ENCODE measurements at places on chromosomes 13 and 19.

DNA sequence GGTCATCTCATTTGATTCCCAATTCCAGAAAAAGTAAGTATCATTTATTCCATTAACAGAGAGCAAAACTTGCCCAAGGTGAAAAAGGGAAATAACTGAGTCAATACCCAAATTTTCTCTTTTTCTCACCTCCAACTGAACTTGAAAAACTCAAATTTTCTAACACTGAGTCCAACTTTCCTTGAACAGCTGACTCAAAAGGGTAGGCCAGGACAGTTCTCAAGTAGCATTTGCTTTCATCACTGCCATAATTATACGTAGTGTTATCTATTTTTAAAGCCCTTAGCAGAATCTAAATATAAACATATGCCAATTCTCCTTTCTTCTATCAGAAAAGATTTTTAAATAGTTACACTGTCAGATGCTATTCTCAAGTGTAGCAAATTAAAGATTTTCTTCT, 3.5 kb downstream of the N4BP2L2 start:
- no peak for DNase-seq

DNA sequence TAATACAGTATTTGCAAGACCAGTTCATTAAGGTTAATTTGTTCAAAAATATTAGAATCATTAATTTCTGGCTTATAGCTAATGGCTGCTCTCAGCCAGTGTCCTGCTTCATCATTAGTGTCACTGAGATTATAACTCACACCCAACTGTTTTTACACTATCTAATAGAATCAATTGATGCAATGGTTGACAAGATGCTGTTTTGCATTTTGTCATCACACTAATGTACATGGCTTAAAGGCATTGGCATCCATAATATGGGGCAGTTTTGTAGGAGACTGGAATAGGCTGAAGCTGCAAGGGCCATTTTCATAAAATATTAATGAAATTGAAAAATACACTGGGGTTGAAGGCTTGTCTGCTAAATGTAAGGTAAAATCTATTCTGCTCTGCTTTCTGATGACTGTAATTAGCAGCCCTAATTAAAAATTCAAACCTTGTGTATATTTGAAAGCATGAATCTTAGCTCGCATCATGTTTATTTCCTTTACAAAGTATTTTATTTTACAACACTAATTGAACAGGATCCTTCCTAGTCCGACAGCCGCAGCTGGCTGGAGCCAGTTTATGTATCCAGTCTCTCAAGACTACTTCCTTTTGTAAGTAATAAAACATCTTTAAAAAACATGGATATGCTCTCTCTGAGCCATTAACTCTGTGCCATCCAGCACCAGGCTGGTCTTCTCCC, 296.7 kb downstream of the POU4F1 start:
- DNase-seq = no peak

DNA sequence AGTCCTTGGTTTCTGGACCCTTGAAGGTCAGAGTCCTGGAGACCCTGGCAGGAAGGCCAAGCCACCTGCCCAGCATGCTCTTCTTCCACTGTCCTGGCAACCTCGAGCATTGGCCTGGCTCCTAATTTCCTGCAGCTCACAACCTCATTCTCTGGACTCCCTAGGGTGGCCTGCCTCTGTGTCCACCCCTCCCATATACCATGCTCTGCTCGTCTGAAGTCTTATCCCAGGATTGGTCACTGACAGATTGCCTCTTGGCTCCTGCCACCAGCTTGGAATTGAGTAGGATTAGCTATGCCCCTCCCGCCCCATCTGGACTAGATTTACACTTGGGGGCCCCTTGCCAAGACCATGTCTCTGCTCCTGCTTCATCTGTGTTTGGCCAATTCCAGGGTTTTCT, 17.1 kb upstream of the WASF3 start:
- DNase-seq = no peak

DNA sequence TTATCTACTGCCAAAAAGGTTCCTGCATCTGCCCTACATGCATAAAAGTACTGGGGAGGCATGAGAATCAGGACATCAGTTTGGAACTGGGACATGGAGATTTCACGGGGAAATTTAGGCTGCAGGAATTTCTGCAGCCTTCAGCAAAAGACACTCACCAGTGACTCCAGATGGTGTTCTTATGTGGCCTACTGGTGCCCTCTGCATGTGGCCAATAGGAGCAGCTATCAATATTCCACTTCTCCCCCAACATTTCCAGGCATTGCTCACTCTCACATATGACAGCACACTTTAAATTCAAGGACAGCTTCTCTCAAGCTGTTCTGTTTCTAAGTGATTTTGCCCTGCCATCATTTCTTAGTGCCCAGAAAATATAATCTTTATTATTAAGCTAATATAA, 570.5 kb upstream of the ARGLU1 start:
- no peak for DNase-seq

DNA sequence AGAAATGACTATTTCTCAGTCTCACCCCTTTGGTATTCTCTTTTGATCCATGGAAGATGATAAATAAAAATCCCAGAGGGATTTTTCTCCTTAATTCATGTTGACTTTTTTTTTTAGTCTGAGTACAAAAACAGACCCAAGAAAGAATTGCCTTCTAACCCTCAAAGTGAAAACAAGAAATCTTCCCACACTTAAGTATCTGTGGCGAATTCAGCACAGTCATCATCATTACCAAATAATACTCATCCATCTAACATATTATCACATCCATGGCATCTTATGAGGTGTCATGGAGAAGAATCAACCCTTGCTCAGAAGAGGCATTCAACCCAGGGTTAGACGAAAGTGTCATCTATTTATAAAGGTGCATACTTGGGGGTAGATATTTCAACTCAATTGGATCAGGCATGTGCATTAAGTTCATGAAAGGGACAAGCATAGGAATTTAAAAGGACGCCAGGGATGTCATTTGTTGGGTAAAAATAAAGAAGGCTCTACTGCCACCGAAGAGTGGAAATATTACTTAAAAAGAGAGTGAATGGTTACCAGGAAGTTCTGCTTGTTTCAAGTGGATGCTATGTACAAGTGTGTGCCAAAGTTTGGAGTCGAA, 101.9 kb downstream of the FLT1 start:
- DNase-seq = no peak

DNA sequence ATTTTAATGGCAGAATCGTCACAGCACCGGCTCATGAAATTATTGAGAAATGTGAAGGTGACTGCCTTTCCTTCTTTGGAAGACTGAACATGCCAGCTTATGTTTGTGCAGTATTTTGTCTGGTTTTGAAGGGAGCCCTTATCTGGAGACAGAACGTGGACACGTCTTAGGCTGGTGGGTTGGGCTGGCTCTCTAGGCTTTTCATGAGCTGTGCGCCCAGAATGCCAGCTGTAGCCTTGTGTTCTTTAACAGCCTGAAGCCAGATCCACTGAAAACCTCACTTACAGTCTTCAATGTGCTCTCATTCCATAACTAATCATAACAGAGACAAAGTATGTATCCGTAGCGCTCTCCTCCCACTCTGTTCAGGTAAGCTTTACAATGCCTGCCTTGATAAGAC, 184.4 kb upstream of the HTR2A start:
- no peak for DNase-seq

DNA sequence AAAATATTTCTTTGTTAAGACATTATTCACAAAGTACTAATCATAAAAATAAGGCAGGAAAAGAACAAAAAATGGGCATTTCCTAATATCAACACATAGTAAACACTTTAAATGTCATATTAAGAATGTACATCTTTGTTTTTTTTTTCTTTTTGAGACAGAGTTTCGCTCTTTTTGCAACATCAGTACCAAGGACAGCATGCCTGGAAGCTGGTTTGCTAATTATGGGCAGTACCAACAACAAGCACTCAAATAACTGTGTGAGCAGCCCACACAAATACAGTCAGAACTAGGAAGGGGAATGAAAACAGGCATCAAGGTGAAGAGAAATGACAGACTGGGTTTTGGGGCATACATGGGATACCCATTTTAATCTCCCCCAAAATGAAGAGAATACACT, 788.0 kb upstream of the SLITRK1 start:
- no peak for DNase-seq

Data from stimulated activated CD4-positive, alpha-beta T cell treated with anti-CD3 and anti-CD28 coated beads, Interleukin-1b, Interleukin-23, amount 100 ng/mL, for 1 hour (primary cell).